ENCODE measurements at places on chromosomes 7 and 10.

- DNase-seq, result no peak
These were observed 43.9 kb upstream of the GPR158 start for GRCh38 chr10:25130906-25131305.

- DNase-seq, result no peak
These were observed 51.3 kb downstream of the WNT2 start for GRCh38 chr7:117271566-117271965.

- DNase-seq, result no peak
These were observed 25.2 kb downstream of the IQCE start for GRCh38 chr7:2583798-2584580.

DNA sequence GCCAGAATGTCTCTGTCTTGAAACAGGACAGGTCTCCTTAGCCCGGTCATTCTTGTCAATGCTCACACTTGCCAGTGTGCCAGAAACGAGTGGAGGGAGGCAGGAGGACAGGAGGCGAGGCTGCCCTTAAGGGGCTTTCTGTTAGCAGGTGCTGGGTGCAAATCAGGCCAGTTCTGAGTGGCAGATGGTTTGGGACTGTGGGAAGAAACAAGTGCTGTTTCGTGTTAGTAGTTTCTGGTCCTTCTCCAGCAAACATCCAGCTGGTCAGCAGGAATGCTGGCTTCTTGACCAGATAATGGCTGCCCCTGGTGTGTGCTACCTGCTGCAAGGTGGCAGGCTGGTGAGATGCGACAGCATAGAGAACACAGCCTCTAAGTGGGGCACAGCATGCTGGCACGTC, 8.2 kb upstream of the NDUFB2 start:
- no peak for DNase-seq

DNA sequence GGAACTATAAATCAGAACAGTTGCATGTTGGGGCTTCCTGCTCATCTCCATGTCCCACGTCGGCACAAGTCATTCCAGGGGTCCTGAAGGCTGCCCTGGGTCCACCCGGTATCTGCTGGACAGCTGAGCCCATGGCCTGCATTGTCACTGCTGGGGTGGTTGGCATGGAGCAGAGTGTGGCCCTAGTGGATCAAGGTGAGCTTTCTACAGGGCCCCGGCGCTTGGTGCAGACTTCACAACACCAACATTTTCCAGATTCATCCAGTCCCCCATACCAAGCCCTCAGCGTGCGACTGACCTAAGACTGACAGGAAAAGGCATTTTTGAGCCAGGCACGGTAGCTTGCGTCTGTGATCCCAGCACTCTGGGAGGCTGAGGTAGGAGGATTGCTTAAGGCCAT, 175.5 kb upstream of the LYZL2 start:
- DNase-seq, result no peak

GRCh38 chr7:43754596-43754995, 3.9 kb upstream of the BLVRA start:
- DNase-seq, result no peak
